ENCODE measurements at places on chromosomes 1 and 21. TPM values are rescaled to one million over a fixed set of nuclear protein-coding genes. Genes with fewer than 3 reads are reported as not detected.

The CHAF1B gene
- 0.54 TPM for total RNA-seq

The CASZ1 gene
- 50.3 TPM for total RNA-seq

The WNT3A gene
- total RNA-seq, result not detected

DNA sequence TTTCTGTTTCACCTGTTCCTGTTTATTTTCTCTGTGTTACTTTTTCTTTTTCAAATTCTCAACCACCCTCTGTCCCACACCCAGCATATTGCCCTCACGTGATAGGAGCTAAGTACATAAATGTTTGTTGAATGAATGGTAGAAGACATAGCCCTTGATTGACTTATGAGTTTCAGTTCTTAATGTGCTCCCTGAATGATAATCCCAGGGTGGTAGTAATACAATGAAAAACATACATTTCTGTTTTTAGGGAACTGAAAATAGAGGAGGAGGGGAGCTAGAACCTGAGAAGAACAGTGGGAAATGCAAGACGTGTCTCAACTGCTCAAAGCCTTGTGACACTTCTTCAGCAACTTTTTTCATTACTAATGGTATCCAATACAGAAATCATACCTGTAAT lies 147.1 kb downstream of the SPATA46 start:
- no peak for DNase-seq

DNA sequence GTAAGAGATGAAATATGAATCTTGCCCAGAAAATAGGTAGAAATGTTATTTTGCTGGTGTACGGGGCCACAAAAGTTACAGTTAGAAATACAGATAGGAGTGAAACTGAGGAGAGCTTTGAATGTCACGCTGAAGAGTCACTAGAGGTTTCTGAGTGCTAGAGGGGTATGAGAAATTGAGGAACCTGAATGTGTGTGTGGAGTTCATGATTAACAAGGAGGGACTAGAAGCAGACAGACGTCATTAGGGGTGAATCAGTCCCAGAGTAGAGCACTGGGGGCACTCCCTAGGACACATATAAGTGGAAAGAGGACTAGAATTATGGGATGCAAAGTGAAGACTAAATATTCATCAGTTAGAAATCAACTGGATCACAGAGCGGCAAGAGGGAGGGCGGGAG lies 188.9 kb upstream of the MAP1LC3C start:
- DNase-seq, result no peak

GRCh38 chr1:112383759-112384370 lies 12.1 kb upstream of the CTTNBP2NL start:
- DNase-seq, result no peak

- no peak for DNase-seq
Measured at GRCh38 chr1:229693129-229693900, 67.3 kb downstream of the URB2 start.

- no peak for DNase-seq
Measured at GRCh38 chr21:46095814-46096595, 1.9 kb upstream of the COL6A2 start.
